Renal pelvis (tissue), 12 donors: ENCODE measurements at places on chromosomes 5 and 9. TPM values are rescaled to one million over a fixed set of nuclear protein-coding genes. Genes with fewer than 3 reads are reported as not detected.
A peak's percentile ranks its signal among the peaks of the same experiment; 100 is the strongest.

- no peak for DNase-seq
These were observed 4.0 kb downstream of the DNM1 start for GRCh38 chr9:128206916-128207910.

- no peak for DNase-seq
These were observed 15.7 kb downstream of the GRAMD2B start for GRCh38 chr5:126438868-126439267.

DNA sequence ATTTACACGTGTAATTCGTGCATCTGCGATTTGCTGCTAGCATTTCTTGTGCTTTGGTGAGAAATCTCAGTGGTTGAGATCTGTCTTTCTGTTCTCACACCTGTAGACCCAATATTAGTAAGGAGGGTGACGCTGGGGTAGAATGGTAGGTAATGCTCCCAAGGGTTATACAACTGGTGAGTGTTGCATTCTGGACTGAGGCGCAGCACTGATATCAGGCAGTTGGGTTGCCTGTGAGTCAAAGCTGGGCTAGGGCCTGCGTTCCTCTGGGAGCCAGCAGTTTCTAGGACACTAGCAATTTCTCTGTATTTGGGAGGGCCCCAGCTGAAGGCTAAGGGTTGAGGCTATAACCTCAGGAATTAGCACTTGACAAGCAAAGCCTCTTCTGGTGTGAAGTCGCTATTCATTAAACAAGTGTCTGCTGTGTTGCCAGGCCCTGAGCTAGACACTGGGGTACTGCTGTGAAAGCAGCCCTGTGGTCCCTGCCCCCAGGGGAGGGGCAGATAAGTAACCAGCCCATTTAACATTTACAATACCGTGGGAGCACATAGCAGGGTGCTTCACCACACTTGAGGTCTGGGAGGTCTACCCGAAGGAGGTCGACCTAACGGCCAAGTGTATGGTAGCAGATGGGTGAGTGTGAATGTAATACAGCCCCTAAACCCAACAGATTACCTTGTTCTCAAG lies 28.7 kb downstream of the LARP1 start:
- no peak for DNase-seq

DNA sequence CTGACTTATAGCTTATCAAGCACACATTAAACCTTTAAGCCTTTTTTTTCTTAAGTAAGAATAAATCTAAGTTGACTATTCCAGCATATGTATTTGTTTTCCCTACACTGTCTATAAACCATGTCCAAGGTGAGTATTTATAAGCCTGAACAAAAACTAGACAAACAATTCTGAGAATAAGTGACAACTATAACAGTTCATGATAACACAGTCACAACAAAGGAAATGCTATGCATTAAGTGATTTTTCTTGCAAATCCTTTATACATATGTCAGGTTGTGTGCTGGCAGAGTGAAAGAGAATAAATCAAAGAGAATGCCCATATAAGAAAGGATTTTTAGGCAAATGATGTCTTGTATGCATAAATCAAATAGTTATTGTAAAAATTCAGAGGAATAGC lies 408.8 kb upstream of the KIF2A start:
- DNase-seq: no peak

DNA sequence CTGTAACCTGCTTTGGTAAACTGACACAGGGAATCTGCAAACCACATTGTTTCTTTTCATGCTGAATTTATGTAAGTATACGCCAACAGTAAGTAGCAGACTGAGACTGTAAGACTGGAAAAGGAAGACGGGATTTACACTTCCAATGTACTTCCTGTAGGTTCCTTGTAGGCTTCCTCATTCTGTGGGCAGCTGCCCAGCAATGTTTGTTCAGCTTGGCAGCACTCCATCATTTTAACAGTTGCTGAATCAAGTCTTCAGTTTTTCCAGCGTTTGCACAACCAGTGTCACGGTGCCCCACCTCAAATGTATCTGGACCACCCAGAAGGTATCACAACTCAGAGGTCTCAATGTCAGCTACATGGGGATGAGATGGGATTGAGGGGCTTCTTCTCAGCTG lies 232.6 kb downstream of the PRDM9 start:
- no peak for DNase-seq

DNA sequence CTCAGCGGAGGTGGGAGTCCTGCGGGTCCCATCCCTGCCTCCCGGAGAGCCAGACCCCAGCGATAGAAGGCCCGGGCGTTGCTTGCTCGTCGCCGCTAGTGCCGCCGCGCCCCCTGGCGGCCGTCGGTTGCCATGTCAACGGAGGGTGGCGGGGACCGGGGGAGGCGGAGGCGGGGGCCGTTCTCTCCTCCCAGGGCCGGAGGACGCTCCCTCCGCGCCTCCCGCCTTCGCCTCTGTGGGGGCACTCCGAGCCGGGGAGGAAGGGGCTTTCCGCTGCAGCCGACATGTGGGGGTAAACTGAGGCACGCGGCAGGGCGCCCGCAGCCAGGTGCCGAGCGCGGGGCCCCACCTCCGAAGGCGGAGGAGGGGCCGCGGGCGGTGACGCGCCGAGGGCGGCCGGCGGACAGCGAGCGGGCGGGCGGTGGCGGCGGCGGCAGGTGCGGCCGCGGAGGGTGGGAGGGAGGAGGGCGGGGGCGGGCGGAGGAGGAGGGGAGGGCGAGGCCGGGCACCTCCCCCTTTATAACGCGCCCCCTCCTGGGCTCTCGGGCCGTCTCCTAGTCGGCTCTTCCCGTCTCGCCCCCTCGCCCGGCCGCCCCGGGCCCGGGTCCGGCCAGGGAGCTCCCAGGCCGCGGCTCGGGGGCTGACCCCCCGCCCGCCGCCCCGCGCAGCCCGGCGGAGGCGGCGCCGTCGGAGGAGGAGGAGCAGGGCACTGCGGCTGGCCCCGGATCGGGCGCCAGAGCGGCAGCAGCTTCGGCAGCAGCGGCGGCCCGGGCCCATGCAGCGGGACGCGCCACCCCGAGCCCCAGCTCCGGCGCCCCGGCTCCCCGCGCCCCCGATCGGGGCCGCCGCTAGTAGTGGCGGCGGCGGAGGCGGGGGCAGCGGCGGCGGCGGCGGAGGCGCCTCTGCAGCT lies 556 bp upstream of the CDK9 start:
- peak; percentile 87 for DNase-seq

DNA sequence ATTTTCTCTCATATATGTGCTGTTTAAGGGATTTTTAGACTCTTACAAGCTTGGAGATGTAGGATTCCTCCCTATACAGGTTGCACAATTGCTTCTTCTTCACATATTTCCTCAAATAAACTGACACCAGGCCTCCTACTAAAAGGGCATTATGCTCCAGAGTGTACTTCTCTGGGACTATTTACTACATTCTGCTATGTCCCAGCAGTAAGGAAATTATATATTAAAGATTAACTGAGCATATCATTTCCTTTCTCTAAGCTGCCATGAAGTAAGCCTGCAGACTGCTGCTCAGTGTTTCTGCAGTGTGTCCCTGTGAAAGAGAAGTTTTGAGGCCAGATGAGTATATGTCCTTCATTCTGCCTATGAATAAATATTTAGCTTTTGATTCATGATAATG lies 356.9 kb upstream of the NUDT12 start:
- no peak for DNase-seq

- no peak for DNase-seq
These were observed 26.6 kb downstream of the PCDHAC2 start for GRCh38 chr5:140992828-140993227.

DNA sequence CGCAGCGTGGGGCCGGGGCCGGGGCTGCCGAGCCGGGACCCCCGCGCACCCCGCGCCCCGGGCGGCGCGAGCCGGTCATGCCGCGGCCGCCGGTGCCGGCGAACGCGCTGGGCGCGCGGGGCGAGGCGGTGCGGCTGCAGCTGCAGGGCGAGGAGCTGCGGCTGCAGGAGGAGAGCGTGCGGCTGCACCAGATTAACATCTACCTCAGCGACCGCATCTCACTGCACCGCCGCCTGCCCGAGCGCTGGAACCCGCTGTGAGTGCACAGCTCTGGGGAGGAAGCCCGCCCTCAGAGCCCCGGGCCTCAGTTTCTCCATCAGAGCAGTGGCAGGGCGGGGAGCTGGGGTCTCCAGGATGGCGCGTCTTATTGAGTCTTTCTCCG lies 335 bp downstream of the GALNT12 start:
- DNase-seq: no peak

GRCh38 chr9:114284316-114285060 lies 38.4 kb upstream of the ORM1 start:
- no peak for DNase-seq

- no peak for DNase-seq
These were observed 8.5 kb upstream of the ACSL6 start for GRCh38 chr5:132019857-132020555.

GRCh38 chr9:79220251-79220650 lies 351.5 kb upstream of the TLE4 start:
- no peak for DNase-seq

DNA sequence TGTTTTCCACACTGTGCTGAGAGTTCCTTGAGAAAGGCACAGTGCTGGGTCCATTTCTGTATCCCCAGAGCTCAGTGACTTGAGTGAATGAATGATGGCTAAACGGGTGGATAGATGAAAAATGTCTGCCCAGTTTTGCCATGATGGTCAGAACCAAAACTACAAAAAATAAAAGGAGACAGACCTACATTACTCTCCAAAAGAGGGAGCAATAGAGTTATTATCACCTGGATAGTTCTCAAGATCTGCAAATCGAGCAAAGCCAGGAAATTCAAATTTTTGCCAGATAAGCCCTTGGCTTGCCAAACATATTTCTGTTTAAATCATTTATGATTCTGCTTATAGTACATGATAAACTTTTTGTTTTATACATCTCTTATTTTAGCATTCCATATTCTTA lies 214.2 kb upstream of the ZNF462 start:
- no peak for DNase-seq

ORM2 gene
- polyA plus RNA-seq: not detected

EIF4E1B gene
- polyA plus RNA-seq: 0.10 TPM

GSN gene
- polyA plus RNA-seq: 147 TPM

OR1J1 gene
- not detected for polyA plus RNA-seq

NUP188 gene
- polyA plus RNA-seq: 61.3 TPM

CAPSL gene
- polyA plus RNA-seq: 4.2 TPM

ZNF608 gene
- 71.9 TPM for polyA plus RNA-seq

NOXA1 gene
- polyA plus RNA-seq: 6.7 TPM

SPINK7 gene
- 0.13 TPM for polyA plus RNA-seq

CXCL14 gene
- polyA plus RNA-seq: 25.9 TPM
